Activated CD8-positive, alpha-beta memory T cell treated with anti-CD3 and anti-CD28 coated beads for 1 hour (primary cell): ENCODE measurements at places on chromosomes 7 and 10.

- DNase-seq: no peak
Measured at GRCh38 chr10:91883549-91884444, 25.5 kb downstream of the FGFBP3 start.

GRCh38 chr7:117096330-117096729 lies 143.0 kb downstream of the ST7 start:
- DNase-seq: no peak

DNA sequence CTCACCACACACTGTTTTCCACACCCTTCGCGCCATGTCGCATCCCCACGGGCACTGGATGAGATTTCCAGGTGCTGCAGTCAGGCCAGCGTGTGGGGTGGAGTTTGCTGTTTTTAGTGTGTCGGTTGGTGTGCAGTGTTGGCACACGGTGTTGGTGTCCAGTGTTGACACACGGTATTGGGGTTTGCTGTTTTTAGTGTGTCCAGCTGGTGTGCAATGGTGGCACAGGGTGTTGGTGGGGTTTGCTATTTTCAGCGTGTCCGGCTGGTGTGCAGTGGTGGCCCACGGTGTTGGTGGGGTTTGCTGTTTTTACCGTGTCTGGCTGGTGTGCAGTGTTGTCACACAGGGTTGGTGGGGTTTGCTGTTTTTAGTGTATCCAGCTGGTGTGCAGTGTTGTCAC lies 20.1 kb upstream of the PRKAR1B start:
- DNase-seq: no peak

GRCh38 chr10:101142533-101143344 lies 11.6 kb downstream of the TLX1 start:
- no peak for DNase-seq

DNA sequence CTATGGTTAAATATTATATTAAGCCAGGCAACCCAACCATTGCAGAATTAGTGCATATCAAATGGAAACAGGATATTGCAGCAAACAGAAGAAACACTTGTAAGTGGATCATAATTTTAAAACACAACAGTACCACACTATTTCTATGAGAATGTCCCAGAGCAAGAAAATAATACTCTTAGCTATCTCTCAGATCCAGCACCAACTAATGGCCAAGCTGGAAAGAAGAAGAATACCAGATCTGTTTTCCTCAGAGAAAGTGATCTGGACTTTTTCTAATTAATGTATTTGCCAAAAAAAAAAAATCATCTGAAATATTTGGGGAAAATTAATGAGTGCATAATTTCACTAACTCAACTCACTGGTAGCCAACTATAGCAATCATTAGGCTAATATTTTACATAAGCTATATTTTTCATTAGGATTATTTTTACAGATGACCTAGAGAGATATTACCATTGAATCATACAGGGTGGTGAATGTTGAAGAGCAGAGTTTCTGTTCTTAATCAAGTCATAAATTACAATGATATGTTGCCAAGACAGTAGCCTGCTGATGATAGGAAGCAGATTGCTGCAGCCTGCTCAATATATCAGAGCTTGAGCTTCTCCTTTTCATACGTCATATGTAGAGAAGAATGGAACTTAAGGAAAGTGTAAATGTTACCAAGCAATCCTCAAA lies 995.4 kb upstream of the LRRN3 start:
- no peak for DNase-seq

DNA sequence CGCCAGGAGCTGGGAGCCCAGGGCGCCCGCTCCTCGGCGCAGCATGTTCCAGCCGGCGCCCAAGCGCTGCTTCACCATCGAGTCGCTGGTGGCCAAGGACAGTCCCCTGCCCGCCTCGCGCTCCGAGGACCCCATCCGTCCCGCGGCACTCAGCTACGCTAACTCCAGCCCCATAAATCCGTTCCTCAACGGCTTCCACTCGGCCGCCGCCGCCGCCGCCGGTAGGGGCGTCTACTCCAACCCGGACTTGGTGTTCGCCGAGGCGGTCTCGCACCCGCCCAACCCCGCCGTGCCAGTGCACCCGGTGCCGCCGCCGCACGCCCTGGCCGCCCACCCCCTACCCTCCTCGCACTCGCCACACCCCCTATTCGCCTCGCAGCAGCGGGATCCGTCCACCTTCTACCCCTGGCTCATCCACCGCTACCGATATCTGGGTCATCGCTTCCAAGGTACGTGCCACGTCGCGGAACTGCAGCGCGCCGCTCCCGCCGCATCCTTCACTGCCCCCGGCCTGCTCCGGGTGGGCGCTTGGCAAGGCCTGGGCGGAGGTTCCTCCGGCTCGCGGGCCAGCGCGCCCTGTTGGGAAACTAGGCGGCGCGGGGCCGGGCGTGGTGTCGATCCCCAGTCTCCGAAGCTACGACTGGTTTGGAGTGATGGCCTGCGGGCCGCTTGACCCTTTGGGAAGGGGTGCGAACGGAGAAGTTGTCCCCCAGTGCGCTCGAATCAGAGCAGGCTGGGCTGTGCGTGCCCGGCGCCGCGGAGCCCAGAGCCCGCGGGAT lies 868 bp downstream of the EMX2 start:
- DNase-seq: no peak

DNA sequence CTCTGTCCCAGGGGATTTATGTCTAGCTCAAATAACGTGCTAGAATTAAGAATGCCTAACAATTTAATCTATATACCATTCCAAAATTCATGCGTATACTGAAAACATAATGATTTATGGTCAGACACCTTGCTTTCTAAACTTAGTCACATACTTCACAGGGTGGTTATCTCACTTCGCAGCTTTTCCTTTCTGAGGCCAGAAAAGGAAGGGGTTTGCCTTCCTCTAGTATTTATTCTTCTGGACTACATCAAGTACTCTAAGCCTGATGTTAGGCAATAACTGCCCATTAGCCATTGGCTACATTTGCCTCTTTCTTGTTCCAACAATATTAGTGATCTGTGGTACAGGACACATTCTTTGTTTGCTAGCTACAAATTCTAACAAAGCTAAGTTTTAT lies 72.6 kb upstream of the FHIP2A start:
- no peak for DNase-seq

DNA sequence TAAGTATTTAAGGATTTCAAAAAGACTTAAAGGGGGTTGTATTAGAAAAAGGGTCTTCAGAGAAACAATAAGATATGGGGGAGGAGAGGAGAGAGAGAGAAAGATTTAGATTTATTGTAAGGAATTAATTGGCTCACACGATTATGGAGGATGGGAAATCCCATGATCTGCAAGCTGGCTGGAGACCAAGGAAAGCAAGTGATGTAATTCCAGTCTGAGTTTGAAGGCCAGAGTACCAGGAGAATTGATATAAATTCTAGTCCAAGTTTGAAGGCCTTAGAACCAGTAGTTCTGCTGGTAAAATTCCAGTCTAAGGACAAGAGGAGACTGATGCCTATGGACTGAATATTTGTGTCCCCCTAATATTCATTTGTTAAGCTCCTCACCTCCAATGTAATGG lies 20.6 kb upstream of the SLC13A1 start:
- no peak for DNase-seq

- no peak for DNase-seq
Measured at GRCh38 chr10:11716686-11717085, 25.5 kb upstream of the ECHDC3 start.

- no peak for DNase-seq
Measured at GRCh38 chr10:47371629-47372485, 12.2 kb downstream of the ZNF488 start.

DNA sequence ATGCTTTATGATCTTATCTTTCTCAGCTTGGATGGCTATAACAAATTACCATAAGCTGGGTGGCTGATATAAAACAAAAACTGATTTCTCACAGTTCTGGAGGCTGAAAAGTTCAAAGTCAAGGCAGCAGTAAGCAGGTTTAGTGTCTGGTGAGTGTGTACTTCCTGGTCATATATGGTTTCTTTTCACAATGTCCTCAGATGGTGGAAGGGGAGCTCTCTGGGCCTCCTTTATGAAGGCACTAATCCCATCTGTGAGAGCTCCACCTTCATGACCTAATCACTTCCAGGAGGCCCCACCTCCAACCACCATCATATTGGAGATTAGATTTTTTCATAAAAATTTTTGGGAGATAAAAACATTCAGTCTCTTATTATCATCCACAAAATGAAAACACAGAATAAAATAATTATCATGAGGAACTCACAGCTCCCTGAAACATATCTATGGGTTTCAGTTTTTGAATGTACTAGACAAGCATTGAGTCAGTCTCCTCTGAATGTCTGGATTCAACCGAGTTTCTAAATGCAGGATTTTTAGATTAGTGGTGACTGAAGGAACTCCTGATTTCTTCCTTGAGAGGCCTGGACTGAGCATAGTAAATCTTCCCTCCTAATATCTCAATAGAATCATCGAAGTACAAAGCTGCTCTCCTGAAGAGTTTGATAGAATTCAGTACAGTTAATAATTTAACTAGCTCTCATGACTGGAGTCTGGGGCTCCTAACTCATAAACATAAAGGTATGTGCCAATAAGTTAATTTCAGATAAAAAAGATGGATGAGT lies 8.0 kb downstream of the CDC14C start:
- DNase-seq: no peak

DNA sequence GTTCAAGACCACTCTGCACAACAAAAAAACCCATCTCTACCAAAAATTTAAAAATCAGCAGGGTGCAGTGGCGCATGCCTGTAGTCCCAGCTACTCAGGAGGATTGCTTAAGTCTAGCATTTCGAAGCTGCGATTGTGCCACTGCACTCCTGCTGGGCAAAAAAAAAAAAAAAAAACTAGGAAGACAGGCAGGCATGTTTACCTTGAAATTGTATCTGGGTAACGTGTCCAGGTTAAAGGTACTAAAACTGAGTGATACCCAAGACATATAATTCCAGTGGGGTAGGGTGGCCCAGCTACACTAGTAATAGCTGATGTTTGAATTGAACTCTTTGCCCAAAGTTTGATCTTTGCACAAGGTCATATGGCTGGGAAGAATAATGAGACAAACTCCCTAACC lies 16.2 kb downstream of the GHITM start:
- no peak for DNase-seq

DNA sequence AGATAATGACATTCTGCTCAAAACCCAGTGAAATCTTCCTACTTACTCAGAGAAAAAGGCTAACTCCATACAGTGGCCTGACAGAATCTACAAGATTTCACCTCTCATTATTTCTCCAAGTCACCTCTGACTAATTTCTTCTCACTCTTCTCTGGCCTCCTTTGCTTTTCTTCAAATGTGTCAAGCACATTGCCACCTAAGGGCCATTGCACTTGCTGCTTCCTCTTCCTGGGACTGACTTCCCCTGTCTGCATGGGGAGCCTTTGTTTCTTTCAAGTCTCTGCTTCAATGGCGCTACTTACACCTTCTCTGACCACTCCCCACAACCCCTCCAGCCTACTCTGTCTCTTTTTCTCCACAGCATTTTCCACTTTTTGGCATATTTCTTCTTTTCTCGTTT lies 36.0 kb downstream of the PRTFDC1 start:
- no peak for DNase-seq

DNA sequence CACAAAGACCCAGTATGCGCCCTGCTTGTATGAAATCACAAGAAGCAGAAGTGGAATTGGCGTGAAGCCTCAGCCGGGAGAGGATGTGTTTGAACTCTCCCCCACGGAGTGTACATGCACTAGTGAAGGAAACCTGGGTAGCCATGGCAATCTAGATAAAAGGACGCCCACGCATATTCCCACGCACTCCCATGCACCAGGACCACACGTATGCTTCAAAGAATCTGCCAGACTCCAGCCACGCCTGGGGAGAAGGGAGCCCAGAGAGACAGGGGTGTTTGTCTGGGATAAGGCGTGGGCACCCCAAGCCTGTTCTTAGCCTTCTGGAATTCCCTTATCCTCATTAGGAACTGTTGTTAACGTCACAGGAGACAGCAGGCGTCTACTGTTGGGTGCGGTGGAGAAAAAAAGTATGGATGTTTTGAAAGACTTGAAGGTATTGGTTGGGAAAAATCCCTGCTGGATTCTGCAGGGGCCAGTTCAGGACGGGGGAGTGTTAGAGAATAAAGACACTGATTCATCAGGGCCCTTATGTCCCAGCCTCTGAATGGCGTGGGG lies 28.9 kb upstream of the ECHDC3 start:
- no peak for DNase-seq

- DNase-seq: no peak
Measured at GRCh38 chr10:60312818-60313588, 76.7 kb downstream of the ANK3 start.

GRCh38 chr10:98825741-98826140 lies 379.0 kb upstream of the HPS1 start:
- DNase-seq: no peak

- no peak for DNase-seq
Measured at GRCh38 chr10:118723466-118723865, 31.3 kb downstream of the CACUL1 start.

GRCh38 chr10:80261316-80262030 lies 28.0 kb downstream of the MAT1A start:
- no peak for DNase-seq

DNA sequence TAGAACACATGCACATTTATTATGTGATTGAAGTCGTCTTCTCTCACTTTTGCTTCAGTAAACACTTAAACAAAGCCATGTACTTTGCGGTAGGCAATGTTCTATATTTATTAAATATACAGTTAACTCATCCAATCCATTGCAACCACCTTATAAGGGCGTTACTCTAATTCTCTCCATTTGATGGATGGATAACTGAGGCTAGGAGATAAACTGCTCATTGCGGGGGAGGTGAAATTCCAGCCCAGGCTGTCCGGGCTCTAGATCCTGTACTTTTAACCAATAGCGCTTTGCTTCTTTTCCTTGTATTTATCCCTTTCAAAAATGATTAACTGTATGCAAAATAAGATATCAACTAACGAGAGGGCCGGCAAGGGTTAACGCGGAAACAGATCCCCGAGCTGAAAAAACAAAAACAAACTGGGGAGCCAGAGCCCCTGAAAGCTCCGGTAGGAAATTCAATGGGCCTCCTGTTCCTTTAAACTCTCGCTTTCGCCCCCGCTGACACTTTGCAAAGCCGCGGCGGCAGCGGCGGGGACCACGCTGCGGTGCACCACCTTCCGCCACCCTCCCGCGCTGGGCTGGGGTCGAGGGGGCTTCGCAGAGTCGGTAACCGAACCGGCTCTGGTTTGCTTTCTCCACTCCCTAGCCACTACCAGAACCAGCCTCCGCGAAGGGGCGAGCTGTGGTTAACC lies 1.0 kb upstream of the PLXDC2 start:
- DNase-seq: no peak

GRCh38 chr7:147803151-147803550 lies 787.4 kb upstream of the C7orf33 start:
- no peak for DNase-seq

GRCh38 chr10:17607603-17608332 lies 9.4 kb downstream of the HACD1 start:
- no peak for DNase-seq
